ENCODE measurements at places on chromosomes 5 and 9.

- no peak for DNase-seq
Observed at GRCh38 chr9:133735931-133736330, 2.2 kb downstream of the SARDH start.

GRCh38 chr9:95756986-95757385 lies 118.5 kb upstream of the ERCC6L2 start:
- no peak for DNase-seq

DNA sequence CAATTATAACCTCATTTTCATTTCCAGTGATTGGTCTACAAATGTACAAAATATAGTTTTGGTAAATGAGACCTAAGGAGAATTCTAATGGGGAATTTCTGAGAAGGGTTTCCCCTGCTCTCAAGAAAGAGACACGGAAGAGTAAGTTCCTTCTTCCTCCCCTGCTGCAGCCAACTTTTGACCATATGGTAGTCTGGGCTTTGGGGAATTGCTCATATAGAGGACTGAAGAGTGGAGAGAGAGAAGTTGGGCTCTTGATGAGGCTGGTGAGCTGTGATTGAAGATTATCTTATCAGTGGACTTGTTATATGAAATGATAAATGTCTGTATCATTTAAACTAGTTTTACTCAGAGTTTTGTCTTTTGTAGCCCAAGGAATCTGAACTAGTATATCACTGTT lies 4.3 kb upstream of the LNPEP start:
- no peak for DNase-seq

- no peak for DNase-seq
Observed at GRCh38 chr5:1093361-1093760, 18.5 kb downstream of the SLC12A7 start.

GRCh38 chr9:134215699-134216448 lies 51.5 kb upstream of the RNU6ATAC start:
- no peak for DNase-seq

DNA sequence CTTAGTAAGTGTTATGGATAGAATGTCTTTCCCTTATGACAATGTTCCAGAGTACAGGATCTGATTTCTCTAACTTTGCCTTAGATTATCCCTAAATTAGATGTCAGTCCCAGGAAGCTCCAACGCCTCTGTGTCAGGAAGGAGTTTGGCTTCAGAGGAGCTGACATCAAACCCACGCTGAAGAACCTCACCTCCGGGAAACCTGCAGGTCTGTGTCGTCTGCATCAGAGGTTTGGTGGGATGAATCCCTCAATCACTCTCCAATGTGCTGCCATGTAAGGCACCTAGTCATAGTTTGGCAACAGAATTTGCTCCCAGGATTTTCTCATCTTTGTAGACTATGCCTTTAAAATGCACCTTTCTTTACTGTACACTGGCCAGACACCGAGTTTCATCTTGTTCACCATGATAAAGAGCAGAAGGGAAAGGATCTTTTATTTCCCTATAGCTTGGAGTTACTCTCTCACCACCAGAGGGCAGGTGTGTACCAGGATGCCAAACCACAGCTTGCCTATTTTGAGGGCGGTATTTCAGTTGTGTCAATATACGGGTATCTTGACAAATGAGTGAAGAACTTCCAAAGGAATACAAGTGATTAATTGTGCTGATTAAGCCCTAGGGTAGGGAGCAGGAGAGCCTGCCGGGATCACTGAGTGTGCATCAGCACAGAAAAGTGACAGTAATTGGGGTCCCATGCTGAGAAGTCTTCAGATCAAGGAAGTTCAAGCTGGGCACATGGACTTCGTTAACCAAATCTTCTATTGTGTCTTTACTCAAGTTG lies 23.4 kb downstream of the MINAR2 start:
- peak; percentile 86 for DNase-seq

GRCh38 chr9:129773262-129774048 lies 20.6 kb upstream of the PTGES start:
- DNase-seq = no peak

GRCh38 chr5:26388976-26389375 lies 649.4 kb downstream of the CDH9 start:
- no peak for DNase-seq

DNA sequence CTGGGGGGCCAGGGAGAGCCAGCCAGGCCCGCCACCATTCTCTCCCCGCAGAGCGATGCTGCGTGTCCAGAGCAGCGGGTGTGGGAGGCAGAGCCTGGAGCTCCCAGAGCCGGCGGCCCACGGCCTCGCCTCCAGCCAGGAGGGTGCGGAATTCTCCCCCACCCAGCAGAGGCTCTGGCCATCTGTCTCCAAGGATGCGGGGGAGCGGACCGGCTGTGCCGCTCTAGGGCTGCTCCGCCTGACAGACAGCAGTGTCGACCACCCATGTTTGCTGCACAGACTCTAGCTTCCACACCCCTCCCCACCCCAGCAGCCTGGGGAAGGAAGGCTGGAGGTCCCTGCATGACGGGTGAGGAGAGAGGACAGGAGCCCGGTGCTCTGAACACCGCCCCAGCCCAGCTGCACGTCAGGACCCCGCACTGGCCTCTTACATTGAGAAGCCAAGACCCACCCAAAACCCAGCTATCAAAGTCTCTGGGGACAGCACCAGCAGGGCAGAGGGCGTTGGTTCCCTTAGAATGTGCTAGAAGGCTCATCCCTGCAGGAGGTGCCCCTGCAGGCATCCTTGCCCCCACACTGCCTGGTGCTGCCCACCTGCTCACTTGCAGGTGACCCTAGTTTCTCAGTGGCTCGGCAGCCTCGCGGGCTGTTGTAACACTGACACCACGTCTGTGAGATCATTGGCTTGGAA lies 29.7 kb upstream of the FCN1 start:
- DNase-seq = no peak

DNA sequence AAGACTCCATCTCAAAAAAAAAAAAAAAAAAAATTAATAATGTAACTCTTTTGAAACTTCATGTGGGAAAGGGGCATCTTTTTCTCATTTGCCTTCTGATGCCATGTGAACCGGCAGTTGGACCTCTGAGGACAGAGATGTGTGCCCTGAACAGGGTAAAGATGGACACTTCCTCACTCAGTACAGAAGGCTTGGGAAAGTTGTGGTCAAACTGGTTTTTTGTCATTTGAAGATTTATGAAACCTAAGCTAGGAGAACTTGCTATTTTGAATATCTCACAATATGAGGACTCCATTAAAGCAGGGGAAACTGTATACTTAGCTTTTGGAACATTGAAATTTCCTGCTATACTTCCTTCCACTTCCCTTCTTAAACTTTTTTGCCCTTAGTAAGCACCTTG lies 147.5 kb upstream of the ALDH1B1 start:
- no peak for DNase-seq

DNA sequence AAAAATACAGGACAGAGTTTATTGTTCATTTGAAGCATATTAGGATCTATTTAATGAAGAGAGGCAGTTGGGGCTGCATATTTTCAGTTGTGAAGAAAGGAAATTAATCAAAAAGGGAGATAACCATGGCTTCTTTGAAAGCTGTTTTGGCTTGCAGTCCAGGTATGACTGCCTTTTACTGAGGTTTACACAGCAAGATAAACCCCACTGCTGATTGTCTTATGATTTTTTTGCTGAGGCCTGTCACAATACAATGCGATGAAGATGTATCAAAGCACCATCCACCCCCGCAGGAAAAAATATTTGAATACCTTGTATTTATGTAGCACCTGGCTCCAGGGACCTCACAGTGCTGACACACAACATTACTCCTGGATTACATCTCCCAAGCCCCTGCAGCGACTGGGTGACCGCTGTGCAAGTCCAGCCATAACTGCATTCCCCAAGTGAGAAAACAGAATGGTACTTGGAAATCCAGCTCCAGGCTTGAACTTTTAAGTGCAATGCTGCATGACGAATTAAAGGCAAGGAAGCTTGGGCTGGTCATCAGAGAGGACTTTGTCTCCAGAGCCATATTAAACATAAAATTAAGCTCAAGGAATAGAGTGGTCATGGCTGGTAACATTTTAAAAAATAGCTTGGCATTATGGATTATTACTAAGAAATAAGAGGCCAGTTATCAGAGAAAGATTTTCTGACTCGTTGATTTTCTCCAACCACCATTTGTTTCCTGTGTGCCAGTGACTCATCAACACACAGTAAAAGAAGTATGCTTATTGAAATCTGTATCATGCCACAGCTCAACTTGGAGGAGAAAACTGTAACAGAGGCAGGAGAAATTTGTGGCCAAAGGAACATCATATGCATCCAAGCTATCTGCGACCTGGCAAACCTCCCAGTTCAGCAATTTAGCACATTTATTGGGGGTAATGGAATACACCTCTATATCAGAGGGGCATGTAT lies 374.2 kb downstream of the MAN2A1 start:
- DNase-seq = no peak

GRCh38 chr9:5938449-5938848 lies 47.8 kb downstream of the MLANA start:
- DNase-seq = no peak

DNA sequence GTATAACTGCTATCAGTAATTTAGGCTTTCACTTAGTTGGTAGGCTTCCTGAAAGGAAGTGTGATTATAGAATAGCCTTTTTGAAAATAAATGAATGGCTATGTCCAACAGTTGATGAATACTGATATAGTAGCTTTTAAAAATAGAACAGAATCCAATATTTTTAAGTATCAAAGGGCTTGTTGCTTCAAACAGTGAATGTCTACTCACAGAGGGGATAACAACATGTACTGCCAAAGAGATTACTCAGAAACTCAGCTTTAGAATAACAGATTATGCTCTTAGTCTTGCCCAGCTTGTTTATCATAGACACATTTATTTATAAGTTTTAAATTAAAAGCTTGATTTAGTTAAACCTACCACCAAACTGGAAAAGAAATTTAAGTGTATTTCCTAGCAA lies 132.6 kb downstream of the XRCC4 start:
- no peak for DNase-seq

- no peak for DNase-seq
Observed at GRCh38 chr5:14503681-14504331, 77.8 kb upstream of the OTULINL start.

- DNase-seq = peak; percentile 90
Observed at GRCh38 chr9:22446589-22446949, at the start of gene DMRTA1. TSS of gene DMRTA1 (plus strand) at chr9:22446824. CDS start at chr9:22447066, 242 bp downstream.

GRCh38 chr9:27749838-27750237 lies 176.6 kb upstream of the C9orf72 start:
- DNase-seq = peak; percentile 82

GRCh38 chr5:169521366-169521983 lies 62.1 kb upstream of the SPDL1 start:
- DNase-seq = no peak

DNA sequence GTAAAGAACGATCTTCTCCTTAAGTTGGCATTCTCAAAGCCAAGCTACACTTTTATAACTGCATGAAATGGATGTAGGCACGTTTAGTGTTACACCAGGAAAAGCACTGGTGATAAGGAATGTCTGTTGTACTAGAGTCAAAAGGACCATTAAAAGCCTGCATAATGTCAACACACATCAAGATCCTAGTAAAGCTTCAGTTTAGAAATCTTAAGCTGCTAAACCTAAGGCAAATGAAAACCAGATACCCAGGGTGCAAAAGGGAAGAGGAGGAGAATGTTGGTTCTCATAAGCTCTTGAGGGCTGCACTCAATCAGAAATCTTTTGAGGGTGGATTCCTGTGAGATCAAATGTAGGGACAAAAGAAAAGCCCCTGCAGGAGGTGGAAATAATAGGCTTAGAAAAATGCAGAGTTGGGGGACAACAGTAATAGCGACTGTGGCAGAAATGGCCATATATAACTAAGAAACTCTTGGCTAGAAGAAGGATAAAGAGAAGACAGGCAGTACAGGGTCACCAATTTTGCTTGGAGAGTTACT lies 148.2 kb downstream of the FBXL17 start:
- no peak for DNase-seq

DNA sequence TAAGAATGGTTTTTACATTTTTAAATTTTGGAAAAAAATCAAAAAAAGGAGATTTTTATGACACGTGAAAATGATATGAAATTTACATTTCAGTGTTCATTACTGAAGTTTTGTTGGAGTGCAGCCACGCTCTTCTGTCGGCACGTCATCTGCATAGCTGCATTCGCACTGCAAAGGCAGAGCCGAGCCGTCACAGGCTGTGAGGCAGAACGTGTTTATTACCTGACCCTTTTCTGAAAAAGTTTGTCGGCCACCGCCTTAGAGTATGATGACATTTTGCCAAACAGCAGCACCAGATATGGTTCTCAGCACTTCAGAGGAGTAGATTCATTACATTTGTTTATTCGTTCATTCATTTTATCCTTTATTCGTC lies 24.1 kb downstream of the HRH2 start:
- DNase-seq = no peak

- peak; percentile 11 for DNase-seq
Observed at GRCh38 chr5:102668220-102668932, 86.7 kb upstream of the PAM start.

DNA sequence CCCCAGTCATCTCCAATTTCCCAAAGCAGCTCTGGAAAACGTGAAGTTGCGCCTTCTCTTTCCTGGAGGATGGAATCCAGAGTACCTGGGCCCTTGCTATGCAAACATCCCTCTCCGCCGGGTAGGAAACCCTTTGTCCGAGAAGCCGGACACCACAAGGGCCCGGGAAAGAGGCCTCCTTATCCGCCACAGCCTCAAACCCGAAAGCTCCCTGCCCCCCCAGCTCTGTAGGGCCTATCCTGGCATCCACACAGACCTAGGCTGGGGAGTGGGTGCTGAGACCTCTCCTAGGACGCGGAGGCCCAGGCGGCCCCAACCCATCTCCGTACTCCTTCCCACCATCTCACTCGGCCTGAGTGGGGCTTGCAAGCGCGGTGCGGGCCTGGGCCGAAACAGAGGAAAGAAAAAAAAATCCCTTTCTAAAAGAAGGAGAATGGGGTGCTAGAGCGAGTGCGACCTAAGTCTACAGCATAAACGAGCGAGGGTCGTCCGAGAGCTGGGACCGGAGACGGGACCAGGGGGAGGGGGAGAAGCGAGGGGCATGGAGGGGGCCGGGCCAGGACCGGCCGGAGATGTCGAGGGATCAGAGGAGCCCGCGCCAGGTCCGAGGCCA lies 624 bp downstream of the FBXW11 start:
- peak; percentile 74 for DNase-seq

GRCh38 chr5:151106509-151106908 lies 25.7 kb upstream of the TNIP1 start:
- no peak for DNase-seq

DNA sequence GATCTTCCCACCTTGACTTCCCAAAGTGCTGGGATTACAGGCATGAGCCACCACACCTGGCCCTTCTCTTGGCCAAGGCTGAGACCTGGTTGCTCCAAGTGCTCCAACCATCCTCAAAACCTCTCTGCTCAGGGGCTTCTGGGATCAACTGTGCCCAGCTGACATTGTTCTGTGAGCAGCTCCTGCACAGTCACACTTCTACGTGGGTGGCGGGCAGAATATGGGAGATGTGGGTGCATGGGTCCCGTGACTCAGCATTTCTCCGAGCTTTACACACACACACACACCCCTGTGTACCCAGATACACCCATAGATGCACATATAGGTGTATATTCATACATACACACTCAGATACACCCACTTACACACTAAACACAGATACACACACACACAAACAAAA lies 10.5 kb upstream of the MYORG start:
- no peak for DNase-seq
